Placental pericyte (primary cell): ENCODE measurements at places on chromosomes 5 and 9. TPM values are rescaled to one million over a fixed set of nuclear protein-coding genes. Genes with fewer than 3 reads are reported as not detected.

Gene SLC36A2
- not detected in 2 replicates for total RNA-seq

Gene RAPGEF6
- total RNA-seq, result 10.1 and 25.8 TPM in 2 replicates

Gene HSD17B3
- total RNA-seq, result not detected in 2 replicates

Gene NSG2
- total RNA-seq, result not detected in 2 replicates

Gene ZNF169
- 3.7 and 4.6 TPM in 2 replicates for total RNA-seq

Gene SLC45A2
- total RNA-seq, result under 0.01 TPM in 1 of 2 replicates, not detected in the other

Gene LVRN
- total RNA-seq, result 0.66 and 1.4 TPM in 2 replicates

Gene PCDHAC2
- total RNA-seq, result 0.14 and 0.22 TPM in 2 replicates

Gene AHRR
- 55.8 and 58.2 TPM in 2 replicates for total RNA-seq

Gene PIK3R1
- total RNA-seq, result 10.7 and 19.6 TPM in 2 replicates

Gene GHR
- total RNA-seq, result 0.22 and 0.86 TPM in 2 replicates

Gene TMEM174
- total RNA-seq, result not detected in 2 replicates

Gene PCDHGA1
- total RNA-seq, result 0.43 and 0.88 TPM in 2 replicates

Gene SEMA6A
- 1.1 TPM in 2 replicates for total RNA-seq

Gene FSD1L
- 4.8 and 9.7 TPM in 2 replicates for total RNA-seq

Gene SARDH
- 11.9 and 12.5 TPM in 2 replicates for total RNA-seq

Gene TSLP
- 0.43 and 2.0 TPM in 2 replicates for total RNA-seq

Gene CLIC3
- total RNA-seq, result 4.3 and 12.7 TPM in 2 replicates

Gene CYSRT1
- total RNA-seq, result 0.14 and 0.66 TPM in 2 replicates

Gene CHSY3
- total RNA-seq, result 8.3 and 15.6 TPM in 2 replicates

Gene SMIM33
- total RNA-seq, result under 0.01 TPM in 1 of 2 replicates, not detected in the other

Gene TMEFF1
- total RNA-seq, result 0.88 and 1.6 TPM in 2 replicates

Gene LRRC14B
- total RNA-seq, result not detected in 2 replicates

Gene MUSK
- total RNA-seq, result 0.14 and 0.44 TPM in 2 replicates

Gene TAS2R1
- total RNA-seq, result 0.29 TPM in 1 of 2 replicates, not detected in the other

Gene SH3GL2
- total RNA-seq, result 0.72 TPM in 1 of 2 replicates, not detected in the other

Gene FGFR4
- total RNA-seq, result 0.43 and 1.5 TPM in 2 replicates

Gene SPATA31D4
- total RNA-seq, result not detected in 2 replicates

Gene ZNF484
- 6.1 and 12.6 TPM in 2 replicates for total RNA-seq

Gene LCN9
- not detected in 2 replicates for total RNA-seq

Gene SLC6A19
- not detected in 2 replicates for total RNA-seq

Gene DND1
- total RNA-seq, result 0.44 and 0.86 TPM in 2 replicates

Gene TDRD7
- total RNA-seq, result 9.0 and 9.7 TPM in 2 replicates

Gene CCDC192
- not detected in 2 replicates for total RNA-seq

Gene ZDHHC11
- 2.4 and 2.9 TPM in 2 replicates for total RNA-seq

Gene DBH
- total RNA-seq, result not detected in 2 replicates

Gene CTXN3
- not detected in 2 replicates for total RNA-seq

Gene CXCL14
- total RNA-seq, result 0.14 TPM in 1 of 2 replicates, not detected in the other

Gene MYO10
- 239 and 265 TPM in 2 replicates for total RNA-seq

Gene AK6
- 17.6 and 25.4 TPM in 2 replicates for total RNA-seq

Gene SOX30
- total RNA-seq, result under 0.01 TPM in 1 of 2 replicates, not detected in the other

Gene PRSS3
- total RNA-seq, result 1.3 and 8.0 TPM in 2 replicates

Gene SPINK13
- total RNA-seq, result not detected in 2 replicates

Gene SH3TC2
- total RNA-seq, result 0.44 and 10.6 TPM in 2 replicates

Gene F2RL2
- 6.6 and 7.7 TPM in 2 replicates for total RNA-seq

Gene PGGT1B
- 9.4 and 20.0 TPM in 2 replicates for total RNA-seq

Gene LRRC19
- not detected in 2 replicates for total RNA-seq

Gene SHOC1
- total RNA-seq, result under 0.01 and 0.14 TPM in 2 replicates

Gene IFNE
- 8.8 and 22.3 TPM in 2 replicates for total RNA-seq

Gene ACOT12
- 0.57 and 0.66 TPM in 2 replicates for total RNA-seq

Gene EMB
- total RNA-seq, result 0.57 TPM in 1 of 2 replicates, not detected in the other
